Activated CD4-positive, alpha-beta T cell treated with anti-CD3 and anti-CD28 coated beads, Interleukin-2, amount 50 U/mL, for 1 hour (primary cell): ENCODE measurements at places on chromosomes 7 and 10.

DNA sequence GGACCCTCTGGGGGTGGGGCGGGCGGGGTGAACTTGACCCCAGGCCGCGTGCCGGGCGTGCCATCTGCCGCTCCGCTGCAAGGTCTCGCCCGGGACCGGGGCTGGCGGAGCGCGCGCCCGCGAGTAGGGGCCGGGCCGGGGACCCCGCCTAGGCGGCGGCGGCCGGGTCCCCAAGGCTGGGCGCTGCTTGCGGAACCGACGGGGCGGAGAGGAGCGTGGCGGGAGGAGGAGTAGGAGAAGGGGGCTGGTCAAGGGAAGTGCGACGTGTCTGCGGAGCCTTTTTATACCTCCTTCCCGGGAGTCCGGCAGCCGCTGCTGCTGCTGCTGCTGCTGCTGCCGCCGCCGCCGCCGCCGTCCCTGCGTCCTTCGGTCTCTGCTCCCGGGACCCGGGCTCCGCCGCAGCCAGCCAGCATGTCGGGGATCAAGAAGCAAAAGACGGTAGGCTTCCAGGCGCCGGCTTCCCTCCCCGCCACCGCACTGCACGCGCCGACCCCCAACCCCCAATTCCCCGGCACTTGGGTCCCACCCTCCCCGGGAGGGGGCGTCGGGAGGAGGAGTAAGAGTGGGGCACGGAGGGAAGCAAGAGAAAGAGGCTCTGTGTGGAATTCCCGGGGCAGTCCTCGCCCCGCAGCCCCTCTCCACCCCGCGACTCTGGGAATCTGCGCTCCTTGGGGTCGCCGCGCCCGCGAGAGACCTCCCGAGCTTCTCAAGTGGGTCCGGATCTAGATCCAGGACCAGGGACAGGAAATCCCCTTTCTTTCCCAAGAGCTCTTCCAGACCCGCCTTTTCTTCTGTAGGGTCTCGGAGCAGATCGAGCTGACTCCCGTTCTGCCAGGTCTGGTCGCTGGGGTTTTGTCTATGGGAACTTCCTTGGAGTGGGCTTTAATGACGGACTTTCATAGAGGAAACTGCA, at the start of gene PAPSS2:
TSS of gene PAPSS2 (plus strand) at position 308 of the 913 bp plus-strand sequence. CDS start at position 412, 104 bp downstream.
- DNase-seq: peak; percentile 4

DNA sequence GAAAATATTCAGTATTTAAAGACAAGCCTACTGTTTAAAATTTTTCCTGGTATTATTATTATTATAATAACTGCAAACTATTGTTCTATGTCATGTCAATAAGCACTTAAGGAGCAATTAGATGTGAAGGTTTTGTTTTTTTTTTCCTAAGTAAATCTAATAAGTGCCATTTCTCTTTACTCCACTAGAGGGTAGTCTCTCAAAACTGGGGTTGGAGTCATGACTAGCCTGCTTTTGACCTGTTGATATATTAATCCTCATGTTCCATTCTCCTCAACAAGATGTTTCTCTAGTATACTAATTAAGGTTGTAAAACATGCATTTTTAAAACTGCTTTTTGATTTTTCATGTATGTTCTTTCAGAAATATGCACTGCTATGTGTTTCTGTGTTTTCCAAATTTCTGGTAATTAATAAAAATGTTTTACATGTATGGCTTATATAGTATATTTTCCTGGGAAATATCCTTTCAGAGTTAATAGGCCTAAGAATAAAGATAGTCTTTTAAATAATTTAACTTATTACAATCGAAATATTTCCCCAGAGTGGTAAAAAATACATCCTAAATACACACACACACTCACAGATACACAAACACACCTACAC, 1.0 kb upstream of the LRRN3 start:
- DNase-seq: no peak

- no peak for DNase-seq
Observed at GRCh38 chr10:122362621-122363020, 11.9 kb upstream of the PLEKHA1 start.

GRCh38 chr7:124202546-124202945, 169.7 kb upstream of the TMEM229A start:
- no peak for DNase-seq

DNA sequence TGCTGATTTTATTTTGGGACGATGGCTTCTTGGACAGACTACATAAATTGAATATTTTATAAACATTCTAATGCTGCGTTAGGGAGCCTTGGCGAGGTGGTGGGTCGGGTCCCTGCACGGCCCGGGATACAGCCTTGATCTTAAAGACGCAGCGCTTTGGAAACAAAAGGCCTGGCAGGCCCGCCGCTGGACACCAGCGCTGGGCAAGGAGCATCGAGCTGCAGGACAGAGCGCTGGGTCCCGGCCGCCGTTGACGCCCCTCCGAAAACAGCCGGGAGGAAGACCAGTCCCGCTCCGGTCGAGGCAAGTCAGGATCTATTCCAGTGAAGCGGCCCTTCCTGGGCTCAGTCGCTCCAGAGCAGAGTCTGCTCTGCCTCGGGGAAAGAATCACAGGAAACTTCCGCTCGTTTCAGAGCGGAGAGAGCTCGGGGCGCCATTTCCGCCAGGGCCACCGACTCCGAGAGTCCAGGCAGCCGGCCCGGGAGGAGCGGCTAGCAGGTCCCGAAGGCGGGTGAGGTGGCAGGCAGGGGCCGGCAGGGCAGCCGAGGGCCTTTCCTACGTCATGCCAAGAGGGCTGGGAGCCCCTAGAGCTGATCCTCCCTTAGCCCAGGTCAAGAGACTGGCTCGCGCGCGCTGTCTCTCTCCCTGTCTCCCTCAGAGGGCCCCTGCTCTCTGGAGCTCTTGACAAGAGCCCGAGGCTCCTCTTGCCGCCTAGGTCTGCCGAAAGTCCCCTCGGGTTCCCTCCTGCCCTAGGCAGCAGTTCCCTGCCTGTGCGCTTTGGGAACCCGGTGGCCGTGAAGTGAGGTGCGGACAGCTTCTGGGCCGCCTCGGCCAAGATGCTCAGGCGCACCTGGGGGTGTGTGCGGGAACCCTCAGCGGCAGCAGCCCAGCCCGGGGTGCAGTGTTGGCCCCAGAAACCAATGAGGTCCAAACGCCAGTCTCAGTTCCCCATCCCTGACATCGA, 1.4 kb upstream of the DRGX start:
- no peak for DNase-seq

DNA sequence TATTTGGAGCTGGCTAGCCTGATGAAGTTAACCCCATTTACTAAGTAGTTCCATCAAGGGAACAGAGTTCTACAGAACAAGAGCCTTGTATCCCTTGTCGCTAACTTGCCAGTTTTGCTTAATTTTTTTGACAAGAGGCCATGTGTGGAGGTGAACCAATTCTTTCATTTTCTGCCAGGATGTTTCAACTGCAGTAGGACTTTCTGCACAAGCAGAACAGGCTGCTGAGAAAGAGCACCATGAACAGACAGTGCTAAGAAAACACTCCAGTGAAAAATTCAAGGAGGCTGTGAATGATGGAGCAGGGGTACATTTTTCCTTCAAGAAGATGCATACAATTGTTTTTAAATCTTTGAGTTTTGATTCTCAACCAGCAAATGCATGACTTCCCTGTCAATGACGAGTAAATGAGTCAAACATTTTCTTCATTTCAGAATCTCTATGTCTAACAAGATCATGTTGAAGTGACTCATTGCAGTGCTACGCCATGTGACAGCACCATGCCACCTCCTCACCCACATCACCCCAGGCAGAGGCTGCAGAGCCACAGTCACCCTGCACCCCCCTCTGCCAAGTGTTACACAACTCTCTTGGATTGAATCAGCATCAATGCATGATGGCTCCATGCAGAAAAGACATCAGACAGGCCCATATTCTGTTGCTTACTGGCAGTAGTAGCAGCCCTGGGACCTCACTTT, 193.1 kb downstream of the COBL start:
- DNase-seq: no peak

DNA sequence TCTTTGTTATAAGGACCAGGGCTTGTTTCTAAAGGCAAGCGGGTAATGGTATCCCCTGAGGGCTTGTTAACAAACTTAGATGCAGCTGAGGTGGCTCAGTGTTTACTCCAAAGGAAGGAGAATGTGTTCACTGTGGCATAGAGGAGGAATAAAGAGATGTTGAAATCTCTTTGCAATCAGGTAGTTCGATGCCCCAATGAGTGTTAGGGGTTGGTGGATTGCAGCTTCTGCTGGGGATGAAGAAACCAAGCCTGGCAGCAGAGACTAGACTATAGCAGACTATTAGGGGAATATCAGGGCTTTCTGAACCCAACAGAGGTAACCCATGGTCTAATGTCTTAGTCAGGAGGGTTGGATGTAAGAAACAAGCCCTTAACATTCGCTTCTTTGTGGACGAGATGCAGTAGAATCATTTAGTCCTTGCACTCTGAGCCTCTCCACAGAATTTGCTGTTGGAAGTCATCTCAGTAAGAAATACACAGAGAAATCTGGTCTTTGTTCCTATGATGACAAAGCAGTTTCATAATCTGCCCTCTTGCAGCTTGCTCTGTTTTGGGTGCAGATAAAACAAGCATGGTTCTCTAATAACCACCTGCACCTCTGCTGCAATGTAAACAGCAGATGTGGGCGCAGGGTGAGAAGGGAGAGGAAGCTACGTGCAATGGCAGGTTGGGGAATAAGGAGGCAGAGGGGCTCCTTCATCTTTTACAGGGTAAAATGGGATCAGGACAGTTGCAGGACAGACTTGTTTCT, 108.6 kb downstream of the NRF1 start:
- DNase-seq: no peak

GRCh38 chr10:33209802-33210201, 124.7 kb downstream of the NRP1 start:
- no peak for DNase-seq

- no peak for DNase-seq
Observed at GRCh38 chr7:44279731-44280505, 45.5 kb downstream of the CAMK2B start.

- DNase-seq: no peak
Observed at GRCh38 chr7:47905076-47905920, 43.0 kb downstream of the PKD1L1 start.

DNA sequence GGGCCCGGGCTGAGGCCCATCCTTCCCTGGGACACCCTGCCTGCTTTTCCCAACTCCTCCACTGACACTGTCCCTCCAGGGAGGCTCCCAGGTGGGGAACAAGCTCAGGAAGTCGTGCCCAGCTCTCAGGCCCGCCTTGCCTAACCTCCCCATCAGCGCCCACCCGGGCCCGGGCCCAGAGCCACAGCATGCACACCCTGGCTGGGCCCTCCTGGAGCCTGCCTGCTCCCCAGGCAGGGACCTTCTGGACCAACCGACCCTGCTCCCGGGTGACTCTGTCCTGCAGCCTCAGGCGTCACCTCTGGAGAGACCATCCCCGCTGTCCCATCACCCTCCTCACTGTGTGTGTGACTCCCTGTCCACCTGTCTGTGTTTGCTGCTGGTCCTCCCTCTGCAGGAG, 1.8 kb upstream of the TMEM184A start:
- DNase-seq: no peak

DNA sequence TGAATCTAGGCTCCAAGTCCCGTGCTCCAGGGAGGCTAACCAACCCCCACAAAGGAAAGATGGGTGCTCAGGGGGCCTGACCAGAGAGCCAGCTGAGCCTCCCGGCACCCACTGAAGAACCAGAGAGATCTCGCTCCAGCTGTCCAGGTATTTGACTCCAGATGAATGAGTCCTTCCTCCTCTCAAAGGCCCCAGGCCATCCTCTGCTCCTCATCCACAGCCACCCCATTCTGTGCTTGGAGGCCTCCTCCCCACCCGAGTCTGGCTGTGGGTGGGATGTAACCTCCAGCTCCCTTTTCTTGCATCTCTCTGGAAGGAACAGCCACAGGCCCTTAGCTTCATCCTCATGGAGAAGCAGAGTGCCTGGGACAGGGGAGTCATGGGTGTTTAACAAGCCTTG, 44.6 kb downstream of the VSTM4 start:
- no peak for DNase-seq

DNA sequence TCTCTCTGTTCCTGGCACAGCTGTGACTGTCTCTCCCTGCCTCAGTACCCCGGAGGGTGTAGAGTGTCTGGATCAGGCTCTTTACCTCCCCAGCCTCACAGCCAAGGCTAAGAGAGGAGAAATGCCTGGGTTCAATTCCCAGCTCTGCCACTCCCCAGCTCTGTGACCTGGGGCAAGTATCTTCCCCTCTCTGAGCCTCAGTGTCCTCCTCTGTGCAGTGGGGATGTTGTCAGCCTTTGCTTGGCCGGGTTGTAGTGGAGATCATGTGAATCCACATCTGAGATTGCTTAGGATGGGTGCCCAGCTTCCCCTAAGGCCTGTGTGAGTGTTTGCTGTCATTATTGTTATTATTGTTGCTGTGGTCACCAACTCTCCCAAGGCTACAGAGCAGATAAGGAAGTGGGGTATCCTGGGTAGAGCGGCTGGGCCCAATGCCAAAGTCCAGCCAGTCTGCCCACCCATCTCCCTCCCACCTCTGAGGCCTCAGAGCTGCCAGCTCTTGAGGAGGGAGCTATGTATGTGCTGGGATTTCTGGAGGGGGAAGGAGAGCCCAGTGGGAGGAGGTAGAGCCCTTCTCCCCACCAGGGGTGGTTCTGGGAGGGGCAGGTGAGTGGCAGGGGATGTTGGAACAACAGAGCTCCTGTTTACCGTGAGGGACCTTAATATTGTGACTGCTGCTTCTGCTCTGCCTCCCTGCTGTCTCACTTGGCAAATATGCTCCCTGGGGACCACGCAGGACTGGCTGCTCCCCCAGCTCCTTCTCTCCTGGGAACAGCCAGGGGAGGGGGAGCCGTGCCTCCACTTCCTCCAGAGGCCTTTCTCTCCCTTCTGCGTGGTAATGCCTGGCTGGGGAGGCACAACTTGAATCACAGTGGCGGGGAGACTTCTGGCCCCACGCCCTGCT, 170.5 kb downstream of the RPS24 start:
- no peak for DNase-seq

GRCh38 chr7:11232462-11232861, 258.8 kb downstream of the PHF14 start:
- DNase-seq: no peak
